ENCODE measurements at places on chromosomes 1 and 21. TPM values are rescaled to one million over a fixed set of nuclear protein-coding genes. Genes with fewer than 3 reads are reported as not detected.

GRCh38 chr1:157357111-157357510 lies 195.2 kb downstream of the FCRL5 start:
- H3K4me3 ChIP-seq = no peak overlapping the region
- no peak for DNase-seq
- H3K27me3 ChIP-seq = peaks cover 8% of the 10 kb centered on the region
- H3K4me1 ChIP-seq = no peaks in the 10 kb centered on the region
- no peak overlapping the region for H3K27ac ChIP-seq

GRCh38 chr1:77412820-77413530 lies 131.2 kb downstream of the AK5 start:
- peaks cover 18% of the 10 kb centered on the region for H3K4me1 ChIP-seq
- no peak overlapping the region for H3K4me3 ChIP-seq
- H3K27ac ChIP-seq = no peak overlapping the region

- DNase-seq = no peak
- no peak overlapping the region for H3K4me3 ChIP-seq
- no peak overlapping the region for H3K27ac ChIP-seq
- no peaks in the 10 kb centered on the region for H3K4me1 ChIP-seq
- no peaks in the 10 kb centered on the region for H3K36me3 ChIP-seq
- H3K27me3 ChIP-seq = no peaks in the 10 kb centered on the region
Observed at GRCh38 chr1:187129132-187129531, 300.4 kb downstream of the PLA2G4A start.

DNA sequence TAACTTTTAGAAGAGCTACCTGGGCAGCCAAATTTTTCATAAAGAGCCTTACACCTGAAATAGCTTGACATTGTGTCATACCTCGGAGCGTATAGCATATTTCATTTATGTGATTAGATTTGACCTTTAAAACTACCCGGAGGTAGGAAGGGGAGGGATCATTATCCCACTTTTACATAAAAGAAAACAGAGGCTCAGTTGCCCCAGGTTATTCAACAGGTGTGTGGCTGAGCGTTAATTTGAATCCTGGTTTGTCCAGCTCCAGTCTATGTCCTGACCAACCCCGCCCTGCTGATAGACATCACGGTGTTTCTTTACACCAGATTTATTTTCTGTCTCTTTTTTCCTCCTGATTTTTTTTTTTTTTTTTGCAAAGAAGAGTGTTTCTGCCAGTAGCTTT lies 39.7 kb downstream of the PBX1 start:
- no peak overlapping the region for H3K4me3 ChIP-seq

DNA sequence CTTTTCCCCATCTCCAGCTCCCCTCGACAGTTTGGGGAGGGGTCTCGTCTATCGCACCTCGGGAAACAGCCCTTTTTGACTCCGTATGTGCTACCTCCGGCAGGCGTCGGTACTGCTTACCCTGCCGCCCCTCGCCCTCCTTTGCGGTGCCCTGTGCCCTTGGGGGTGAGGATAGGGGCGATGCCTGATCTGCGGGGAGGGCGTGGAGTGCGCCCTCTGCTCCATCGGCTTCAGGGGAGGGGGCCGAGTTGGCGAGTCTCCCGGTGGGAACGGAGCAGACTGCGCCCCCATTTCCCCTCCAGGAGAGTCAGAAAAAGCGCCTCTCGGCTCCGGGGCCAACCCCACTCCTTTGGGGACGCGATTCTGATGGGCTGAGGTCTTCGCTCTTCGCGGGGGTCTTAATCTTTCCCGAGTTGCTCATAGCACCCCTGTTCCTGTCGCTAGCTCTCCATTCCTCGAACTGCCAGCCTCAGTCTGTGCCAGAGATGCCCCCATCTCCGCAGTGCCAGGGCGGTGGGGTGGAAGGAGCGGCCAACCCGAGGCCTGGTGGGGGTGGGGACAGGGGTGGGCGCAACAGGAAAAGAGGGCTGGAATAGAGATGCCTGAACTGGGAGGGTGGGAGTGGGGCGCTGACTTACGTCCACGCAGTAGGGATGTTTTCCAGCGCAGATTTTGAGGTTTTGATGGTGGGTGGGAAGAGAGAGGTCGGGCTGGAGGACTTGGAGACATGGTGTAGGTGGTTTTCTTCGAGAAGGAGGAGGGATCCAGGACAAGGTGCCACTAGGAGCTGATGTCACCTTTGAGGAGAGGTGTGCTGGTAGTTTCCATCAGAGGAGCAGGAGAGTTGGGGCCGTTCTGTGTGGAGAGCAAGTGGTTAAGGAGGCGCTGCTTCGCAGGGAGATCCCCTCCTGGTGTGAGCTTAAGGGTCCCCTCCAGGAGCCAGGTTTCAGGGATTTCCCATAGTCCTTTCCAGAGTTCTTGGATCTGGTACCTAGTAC lies 674 bp downstream of the PPFIA4 start:
- no peak overlapping the region for H3K27ac ChIP-seq
- peaks cover 11% of the 10 kb centered on the region for H3K27me3 ChIP-seq
- H3K4me3 ChIP-seq = peak overlapping the region; percentile 75
- H3K36me3 ChIP-seq = peaks cover 15% of the 10 kb centered on the region
- peaks cover 10% of the 10 kb centered on the region for H3K4me1 ChIP-seq

LCE3E gene
- total RNA-seq = not detected

GRCh38 chr1:181324797-181325616 lies 158.3 kb upstream of the CACNA1E start:
- no peak overlapping the region for H3K4me3 ChIP-seq
- no peaks in the 10 kb centered on the region for H3K4me1 ChIP-seq
- no peaks in the 10 kb centered on the region for H3K36me3 ChIP-seq
- no peaks in the 10 kb centered on the region for H3K27me3 ChIP-seq

CFHR4 gene
- total RNA-seq = not detected

GRCh38 chr1:24727501-24728216 lies 17.6 kb upstream of the CLIC4 start:
- no peaks in the 10 kb centered on the region for H3K27me3 ChIP-seq
- H3K36me3 ChIP-seq = no peaks in the 10 kb centered on the region
- DNase-seq = peak; percentile 97
- peak overlapping the region; percentile 42 for H3K4me3 ChIP-seq
- peak overlapping the region; percentile 80 for H3K27ac ChIP-seq

DNA sequence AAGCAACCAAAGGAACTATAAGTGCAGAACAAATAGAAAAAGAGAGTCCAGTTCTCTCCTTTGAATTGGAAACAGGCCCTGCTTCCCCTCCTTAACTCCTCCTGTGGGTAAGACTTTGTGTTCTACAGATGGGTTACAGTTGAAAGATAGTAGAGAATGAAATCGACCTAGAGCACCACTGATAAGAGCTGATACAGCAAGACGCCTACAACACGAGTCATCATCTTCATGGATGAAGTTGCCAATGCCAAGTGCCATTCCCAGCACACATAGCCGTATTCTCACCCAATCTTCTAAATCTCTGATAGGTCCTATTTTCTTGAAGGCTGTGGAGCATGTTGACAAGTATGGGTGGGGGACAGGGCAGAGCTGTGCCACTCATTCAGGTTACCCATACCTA lies 99.8 kb upstream of the CAMK1G start:
- H3K27me3 ChIP-seq = no peaks in the 10 kb centered on the region
- peaks cover 5% of the 10 kb centered on the region for H3K4me1 ChIP-seq
- H3K36me3 ChIP-seq = no peaks in the 10 kb centered on the region
- no peak for DNase-seq

DNA sequence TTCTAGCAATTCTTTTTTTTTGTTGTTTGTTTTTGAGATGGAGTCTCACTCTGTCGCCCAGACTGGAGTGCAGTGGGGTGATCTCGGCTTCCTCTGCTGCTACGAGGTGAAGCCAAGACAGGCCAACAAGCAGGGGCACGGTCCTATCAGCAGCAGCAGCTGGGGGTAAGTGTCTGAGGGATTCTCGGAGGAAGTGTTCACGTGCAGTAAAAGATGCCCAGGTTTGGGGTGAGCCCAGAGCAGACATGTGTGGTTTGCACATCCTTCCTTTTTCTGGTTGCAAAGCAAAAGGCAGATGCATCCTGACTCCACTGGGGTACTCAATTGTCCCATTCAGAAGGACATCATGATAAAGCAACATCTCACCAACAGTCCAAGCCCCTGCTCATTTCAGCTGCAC lies 27.7 kb downstream of the PIGP start:
- H3K27me3 ChIP-seq = peaks cover 9% of the 10 kb centered on the region
- H3K36me3 ChIP-seq = no peaks in the 10 kb centered on the region
- no peak overlapping the region for H3K27ac ChIP-seq
- no peak overlapping the region for H3K4me3 ChIP-seq
- DNase-seq = no peak

- H3K36me3 ChIP-seq = no peaks in the 10 kb centered on the region
- H3K4me3 ChIP-seq = no peak overlapping the region
- no peaks in the 10 kb centered on the region for H3K4me1 ChIP-seq
- no peak overlapping the region for H3K27ac ChIP-seq
- peaks cover 5% of the 10 kb centered on the region for H3K27me3 ChIP-seq
- no peak for DNase-seq
Observed at GRCh38 chr21:41345934-41346685, 15.7 kb upstream of the MX2 start.

- H3K27me3 ChIP-seq = no peaks in the 10 kb centered on the region
- no peaks in the 10 kb centered on the region for H3K36me3 ChIP-seq
- no peak overlapping the region for H3K4me3 ChIP-seq
- no peak for DNase-seq
Observed at GRCh38 chr1:187641015-187641414, 812.3 kb downstream of the PLA2G4A start.

- H3K4me3 ChIP-seq = no peak overlapping the region
- H3K27ac ChIP-seq = no peak overlapping the region
- DNase-seq = peak; percentile 26
Observed at GRCh38 chr1:87682565-87682964, 353.9 kb downstream of the LMO4 start.

DNA sequence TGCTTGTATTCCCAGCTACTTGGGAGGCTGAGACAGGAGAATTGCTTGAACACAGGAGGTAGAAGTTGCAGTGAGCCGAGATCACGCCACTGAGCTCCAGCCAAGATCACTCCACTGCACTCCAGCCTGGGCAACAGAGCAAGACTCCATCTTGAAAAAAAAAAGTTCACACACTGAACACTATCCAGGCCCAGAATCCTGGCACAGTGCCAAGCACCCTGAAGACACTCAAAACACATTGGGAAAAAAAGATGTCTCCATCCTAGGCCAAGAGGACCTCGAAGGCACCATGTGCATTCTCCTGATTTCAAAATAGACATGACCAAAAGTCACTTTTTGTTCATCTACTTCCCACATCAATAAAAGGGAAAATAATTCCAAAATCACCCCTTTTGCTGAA lies 38.7 kb downstream of the SLC9A1 start:
- no peak overlapping the region for H3K27ac ChIP-seq
- no peak for DNase-seq
- no peaks in the 10 kb centered on the region for H3K27me3 ChIP-seq
- no peaks in the 10 kb centered on the region for H3K36me3 ChIP-seq

GRCh38 chr1:109618661-109619575 lies 498 bp downstream of the GNAT2 start:
- H3K27me3 ChIP-seq = no peaks in the 10 kb centered on the region
- no peak for DNase-seq
- H3K4me1 ChIP-seq = peaks cover 50% of the 10 kb centered on the region
- H3K4me3 ChIP-seq = peak overlapping the region; percentile 97
- peak overlapping the region; percentile 93 for H3K27ac ChIP-seq
- no peaks in the 10 kb centered on the region for H3K36me3 ChIP-seq

- no peak for DNase-seq
- no peaks in the 10 kb centered on the region for H3K36me3 ChIP-seq
- no peak overlapping the region for H3K4me3 ChIP-seq
- no peaks in the 10 kb centered on the region for H3K4me1 ChIP-seq
- no peak overlapping the region for H3K27ac ChIP-seq
Observed at GRCh38 chr1:25779388-25779787, 20.6 kb upstream of the SELENON start.

SHE gene
- not detected for total RNA-seq

- no peaks in the 10 kb centered on the region for H3K27me3 ChIP-seq
- peak overlapping the region; percentile 97 for H3K27ac ChIP-seq
- peaks cover 38% of the 10 kb centered on the region for H3K4me1 ChIP-seq
Observed at GRCh38 chr21:27581168-27581567, 614.3 kb upstream of the ADAMTS5 start.

MTX1 gene
- total RNA-seq = 37.4 TPM

GRIK1 gene
- not detected for total RNA-seq

GRCh38 chr1:228548788-228549187 lies 61.6 kb downstream of the RNF187 start:
- no peaks in the 10 kb centered on the region for H3K4me1 ChIP-seq
- no peak overlapping the region for H3K27ac ChIP-seq
- H3K36me3 ChIP-seq = no peaks in the 10 kb centered on the region
- DNase-seq = no peak
- no peaks in the 10 kb centered on the region for H3K27me3 ChIP-seq

GRCh38 chr1:51214615-51215131 lies 21.4 kb upstream of the RNF11 start:
- H3K4me1 ChIP-seq = peaks cover 19% of the 10 kb centered on the region
- H3K4me3 ChIP-seq = no peak overlapping the region
- no peaks in the 10 kb centered on the region for H3K27me3 ChIP-seq
- peak; percentile 15 for DNase-seq

DNA sequence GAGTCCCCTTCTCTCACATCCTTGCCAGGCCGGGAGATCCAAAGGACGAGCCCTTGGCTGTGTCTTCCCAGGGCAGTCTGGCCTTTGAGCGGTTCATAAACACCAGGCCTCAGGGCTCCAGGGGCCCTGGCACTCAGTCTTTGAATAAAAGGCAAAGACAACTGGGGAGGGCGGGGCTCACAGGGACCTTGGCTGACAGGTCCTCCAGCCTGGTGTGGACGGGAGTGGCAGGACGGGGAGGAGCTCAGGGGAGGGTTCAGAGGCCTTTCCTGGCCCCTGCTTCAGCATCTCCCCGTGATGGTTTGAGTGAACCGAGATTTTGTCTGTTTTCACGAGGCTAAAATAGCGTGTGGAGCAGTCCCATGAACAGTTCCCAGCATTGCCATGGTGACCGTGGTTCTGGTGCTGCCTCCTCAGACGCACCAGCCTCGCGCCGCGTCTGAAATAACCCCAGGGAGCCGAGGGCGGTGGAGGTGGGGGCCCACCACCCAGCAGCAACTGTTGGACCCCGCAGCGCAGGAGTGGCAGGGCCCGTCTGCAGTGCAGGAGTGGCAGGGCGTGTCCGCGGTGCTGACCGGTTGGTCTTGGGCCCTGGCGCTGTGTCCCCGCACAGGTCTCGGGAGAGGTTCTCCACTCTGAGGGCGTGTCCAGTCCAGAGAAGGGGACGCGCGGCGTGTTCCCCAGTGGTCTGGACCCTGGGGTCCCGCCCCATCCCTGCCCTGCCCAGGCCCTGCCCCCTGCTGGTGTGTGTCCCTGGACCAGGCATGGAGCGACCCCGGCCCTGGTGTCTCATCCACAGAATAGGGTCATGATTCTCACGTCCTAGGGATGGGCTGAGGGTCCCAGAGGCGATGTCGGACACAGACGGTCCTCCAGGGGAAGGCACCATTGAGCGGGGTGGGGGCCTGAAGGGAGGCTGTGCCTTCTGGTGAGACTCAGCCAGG lies 7.1 kb upstream of the PRKCZ start:
- H3K27me3 ChIP-seq = peaks cover 9% of the 10 kb centered on the region
- H3K4me3 ChIP-seq = no peak overlapping the region
- no peak overlapping the region for H3K27ac ChIP-seq
- no peak for DNase-seq
- H3K36me3 ChIP-seq = no peaks in the 10 kb centered on the region

GJB4 gene
- total RNA-seq = not detected

KCNA3 gene
- total RNA-seq = not detected

CTSE gene
- total RNA-seq = not detected
